ENCODE measurements at places on chromosomes 7 and 10.

- DNase-seq = no peak
Measured at GRCh38 chr10:12027539-12027938, 15.1 kb downstream of the UPF2 start.

DNA sequence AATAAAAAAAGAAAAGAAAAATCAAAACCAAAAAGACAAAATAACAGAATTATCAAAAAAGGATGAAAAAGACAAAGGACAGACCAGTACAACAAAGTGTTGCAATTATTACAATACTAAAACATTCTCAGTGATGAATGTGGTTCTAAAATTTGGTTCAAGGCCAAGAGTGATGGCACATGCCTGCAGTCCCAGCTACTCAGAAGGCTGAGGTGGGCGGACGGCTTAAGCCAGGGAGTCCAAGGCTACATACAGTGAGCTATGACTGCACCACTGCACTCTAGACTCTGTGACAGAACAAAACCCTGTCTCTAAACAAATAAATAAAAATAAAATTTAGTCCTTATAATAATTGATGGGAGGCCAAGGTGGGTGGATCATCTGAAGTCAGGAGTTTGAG lies 14.5 kb downstream of the BAZ1B start:
- DNase-seq = no peak

DNA sequence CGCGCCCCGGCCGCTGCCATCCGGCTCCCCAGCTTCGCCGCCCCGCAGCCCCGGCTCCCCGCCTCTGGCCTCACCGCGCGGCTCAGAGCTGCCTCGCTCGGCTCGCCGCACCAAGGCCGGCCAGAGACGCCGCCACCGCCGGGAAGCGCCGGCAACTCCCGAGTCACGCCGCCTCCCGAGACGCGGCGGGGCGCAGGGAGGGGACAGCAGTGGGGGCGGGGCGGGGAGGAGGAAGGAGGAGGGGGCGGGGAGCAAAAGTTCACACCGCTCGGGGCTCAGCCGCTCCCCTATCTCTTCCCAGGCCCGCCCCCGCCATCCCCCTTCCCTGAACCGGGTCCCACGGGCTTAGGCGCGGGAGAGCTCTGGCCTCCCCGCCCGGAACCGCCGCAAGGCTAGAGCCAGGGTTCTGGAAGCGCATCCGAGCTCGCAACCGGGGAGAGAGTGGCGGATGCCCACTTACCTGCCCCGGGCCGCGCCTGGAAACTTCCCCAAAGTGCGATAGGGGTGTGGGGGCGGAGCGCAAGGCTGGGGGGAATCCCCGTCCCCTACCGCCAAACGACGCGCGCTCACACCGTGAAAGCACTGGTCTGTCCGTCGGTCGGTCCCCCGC lies 1.0 kb downstream of the CHST15 start:
- peak; percentile 82 for DNase-seq

- no peak for DNase-seq
Measured at GRCh38 chr7:115662120-115662519, 368.4 kb downstream of the TFEC start.

- peak; percentile 93 for DNase-seq
Measured at GRCh38 chr7:2399848-2400587, 3.4 kb upstream of the CHST12 start.

- DNase-seq = no peak
Measured at GRCh38 chr7:43869867-43870240, 537 bp upstream of the MRPS24 start.

DNA sequence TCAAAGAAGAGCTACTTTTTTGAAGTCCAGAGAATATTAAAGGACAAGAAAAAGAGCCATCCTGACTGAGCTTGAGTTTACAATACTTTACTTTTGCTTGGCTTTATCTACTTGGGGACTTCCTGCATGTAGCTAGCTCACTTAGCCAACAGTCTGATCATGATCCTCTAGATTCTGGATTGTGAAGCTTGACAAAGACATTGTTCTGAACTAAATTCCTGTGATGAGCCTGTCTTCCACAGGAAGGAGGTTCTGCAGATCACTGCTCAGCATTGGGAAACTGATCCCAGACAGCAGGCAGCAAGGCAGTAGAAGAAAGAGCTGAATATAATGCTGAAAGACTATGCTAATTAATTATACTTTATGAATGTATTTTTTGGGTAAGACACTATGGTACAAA lies 296.4 kb downstream of the DGKB start:
- DNase-seq = no peak

DNA sequence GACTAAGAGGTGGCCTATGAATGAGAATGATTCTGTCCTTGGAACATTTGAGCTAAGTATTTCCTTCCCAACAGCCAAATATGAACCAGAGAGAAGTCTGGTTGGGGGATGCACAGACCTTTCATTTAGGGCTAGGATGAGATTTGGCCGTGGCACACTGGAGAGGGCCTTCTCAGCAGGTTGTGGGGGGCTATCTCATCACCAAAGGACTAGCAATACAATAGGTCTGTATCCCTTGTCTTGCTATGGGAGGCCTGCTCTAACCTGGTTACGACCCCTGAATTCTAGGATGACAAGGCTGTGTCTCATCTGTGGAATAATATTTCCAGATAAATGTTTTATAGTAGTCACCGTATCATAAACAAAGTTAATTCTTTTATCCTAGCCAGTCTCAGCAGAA lies 133.0 kb downstream of the CHRM2 start:
- no peak for DNase-seq

- no peak for DNase-seq
Measured at GRCh38 chr7:121020989-121021969, 32.8 kb downstream of the CPED1 start.

GRCh38 chr10:62687230-62687748 lies 117.2 kb upstream of the ADO start:
- DNase-seq = no peak

DNA sequence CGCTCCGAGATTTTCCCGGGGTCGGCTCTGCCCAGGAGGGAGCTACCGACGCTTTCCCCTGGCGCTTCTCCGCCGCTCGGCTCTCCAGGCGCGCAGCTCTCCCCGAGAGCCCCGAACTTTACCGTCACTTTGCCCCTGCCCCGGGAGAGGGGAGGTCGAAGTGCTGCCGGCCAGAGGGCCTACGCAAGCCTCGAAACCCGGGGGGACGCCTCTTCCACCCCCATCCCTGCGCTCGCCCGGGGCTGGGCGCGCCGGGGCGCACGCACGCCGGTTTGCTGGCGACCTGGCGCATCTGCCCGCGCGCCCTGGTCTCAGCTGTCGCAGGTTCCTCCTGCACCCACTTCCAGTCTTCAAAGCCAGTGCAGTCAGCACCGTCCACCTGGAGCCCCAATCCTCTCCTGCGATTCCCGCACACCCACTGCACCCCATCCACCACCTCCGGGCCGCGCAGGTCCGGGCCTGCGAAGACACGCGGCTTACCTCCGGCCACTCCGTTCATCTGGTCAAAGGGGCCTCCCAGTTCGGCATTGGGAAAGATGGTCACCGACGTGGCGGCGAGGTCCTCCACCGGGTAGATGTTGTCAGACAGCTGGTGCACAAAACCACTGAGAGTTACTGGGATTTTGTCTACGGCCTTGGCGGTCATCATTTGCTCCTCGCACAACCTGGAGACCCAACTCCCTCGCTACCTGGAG lies 638 bp downstream of the EGR2 start:
- no peak for DNase-seq

- peak; percentile 82 for DNase-seq
Measured at GRCh38 chr7:100694098-100694745, at the start of gene GIGYF1. Gene GIGYF1, minus strand, starts transcription at chr7:100694250. Its CDS starts 6,012 bp downstream, at chr7:100688238.

DNA sequence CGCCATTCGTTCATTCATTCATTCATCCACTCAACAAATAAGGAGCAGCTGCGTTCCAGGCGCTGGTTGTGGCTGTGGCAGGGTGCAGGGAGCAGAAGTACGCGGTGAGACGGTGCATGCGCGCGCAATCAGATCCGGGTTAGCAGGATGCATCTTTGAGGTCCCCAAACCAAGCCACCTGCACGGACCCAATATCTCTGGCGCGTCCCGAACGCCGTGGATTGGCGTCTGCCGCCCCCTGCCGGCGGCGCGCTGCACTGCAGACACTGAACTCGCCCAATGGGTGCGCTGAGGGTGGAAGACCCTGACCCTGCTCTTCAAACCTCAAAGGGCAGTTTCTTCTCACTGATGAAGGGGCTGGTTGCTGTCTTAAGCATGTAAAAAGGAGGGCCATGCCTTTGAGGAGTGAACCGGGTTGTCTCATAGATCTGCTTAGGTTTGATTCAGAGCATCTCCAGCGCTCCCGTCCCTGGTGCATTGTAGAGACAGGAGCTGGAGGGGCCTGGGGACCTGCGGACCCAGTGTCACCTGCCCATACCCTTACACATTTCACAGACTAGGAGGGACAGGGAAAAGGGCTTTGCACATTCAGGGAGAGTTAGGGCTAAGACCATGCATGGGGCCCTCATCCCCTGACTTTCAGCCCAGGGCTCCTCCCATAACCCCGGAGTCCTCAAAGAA lies 102.5 kb downstream of the RAMP3 start:
- peak; percentile 81 for DNase-seq

DNA sequence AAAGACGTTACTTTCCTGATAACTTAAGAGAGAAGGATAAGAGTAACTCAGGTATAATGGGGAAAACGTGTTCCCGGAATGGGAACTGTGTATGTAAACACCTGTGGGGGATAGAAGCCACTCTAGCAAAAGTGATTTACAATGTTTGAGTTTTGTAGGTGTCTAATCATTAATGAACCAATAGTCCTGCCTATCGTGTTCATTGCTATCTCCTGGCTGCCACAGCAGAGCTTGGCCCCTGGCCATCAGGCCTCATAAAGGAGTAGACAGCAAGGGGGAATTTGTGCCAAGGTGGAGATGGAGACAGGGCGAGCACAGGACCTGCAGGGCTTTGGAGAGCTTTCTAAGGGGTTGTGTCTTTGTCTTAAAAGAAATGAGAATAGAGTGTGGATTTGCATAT lies 102.1 kb downstream of the GAD2 start:
- DNase-seq = no peak

DNA sequence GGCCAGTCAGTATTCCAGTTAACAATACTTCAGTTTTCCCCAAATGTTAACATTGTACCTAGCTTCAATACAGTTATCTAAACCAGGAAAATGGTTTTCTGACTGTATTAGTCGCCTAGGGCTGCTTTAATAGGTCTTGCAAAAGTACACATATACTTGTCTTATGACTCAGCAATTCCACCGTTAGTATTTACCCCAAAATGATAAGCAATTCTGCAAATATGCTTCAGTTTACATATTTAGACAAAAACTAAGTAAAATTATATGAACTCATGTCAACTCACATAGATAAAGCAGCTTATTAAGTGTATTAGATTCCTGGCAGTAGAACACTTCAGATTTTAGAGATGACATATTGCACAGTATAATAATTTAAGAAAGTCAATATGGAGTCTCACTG lies 363.3 kb downstream of the ARL4A start:
- DNase-seq = no peak

- DNase-seq = no peak
Measured at GRCh38 chr7:156518466-156518865, 122.1 kb upstream of the RNF32 start.

DNA sequence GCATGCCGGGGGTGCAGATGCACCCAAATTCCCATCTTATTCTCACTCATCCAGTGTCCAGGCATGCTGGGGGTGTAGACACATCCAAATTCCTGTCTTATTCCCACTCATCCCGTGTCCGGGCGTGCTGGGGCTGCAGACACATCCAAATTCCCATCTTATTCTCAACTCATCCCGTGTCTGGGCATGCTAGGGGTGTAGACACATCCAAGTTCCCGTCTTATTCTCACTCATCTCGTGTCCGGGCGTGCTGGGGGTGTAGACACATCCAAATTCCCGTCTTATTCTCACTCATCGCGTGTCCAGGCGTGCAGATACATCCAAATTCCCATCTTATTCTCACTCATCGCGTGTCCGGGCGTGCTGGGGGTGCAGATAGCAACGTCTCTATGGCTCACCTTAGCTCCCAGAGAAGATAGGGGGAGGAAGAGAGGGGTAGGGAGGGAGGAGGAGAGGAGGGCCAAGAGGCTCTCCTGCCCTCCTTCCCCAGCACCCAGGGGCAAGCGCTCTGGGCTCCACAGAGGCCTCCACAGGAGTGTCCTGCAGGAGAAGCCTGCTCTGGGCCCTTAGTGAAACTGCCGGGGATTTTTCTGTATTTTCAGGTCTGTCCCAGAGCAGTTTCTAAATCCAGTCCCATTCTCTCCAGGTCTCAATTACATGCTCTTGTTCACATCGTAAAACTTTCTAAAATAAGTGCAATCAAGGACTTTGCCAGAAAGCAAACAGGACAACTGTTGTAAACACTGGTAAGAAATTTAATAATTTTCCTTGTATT lies 210.8 kb downstream of the DIP2C start:
- no peak for DNase-seq

- no peak for DNase-seq
Measured at GRCh38 chr10:34222359-34222758, 592.7 kb downstream of the PARD3 start.

- DNase-seq = no peak
Measured at GRCh38 chr7:98617960-98618418, 904 bp downstream of the NPTX2 start.

GRCh38 chr10:88835910-88836221 lies 15.8 kb downstream of the ANKRD22 start:
- no peak for DNase-seq

DNA sequence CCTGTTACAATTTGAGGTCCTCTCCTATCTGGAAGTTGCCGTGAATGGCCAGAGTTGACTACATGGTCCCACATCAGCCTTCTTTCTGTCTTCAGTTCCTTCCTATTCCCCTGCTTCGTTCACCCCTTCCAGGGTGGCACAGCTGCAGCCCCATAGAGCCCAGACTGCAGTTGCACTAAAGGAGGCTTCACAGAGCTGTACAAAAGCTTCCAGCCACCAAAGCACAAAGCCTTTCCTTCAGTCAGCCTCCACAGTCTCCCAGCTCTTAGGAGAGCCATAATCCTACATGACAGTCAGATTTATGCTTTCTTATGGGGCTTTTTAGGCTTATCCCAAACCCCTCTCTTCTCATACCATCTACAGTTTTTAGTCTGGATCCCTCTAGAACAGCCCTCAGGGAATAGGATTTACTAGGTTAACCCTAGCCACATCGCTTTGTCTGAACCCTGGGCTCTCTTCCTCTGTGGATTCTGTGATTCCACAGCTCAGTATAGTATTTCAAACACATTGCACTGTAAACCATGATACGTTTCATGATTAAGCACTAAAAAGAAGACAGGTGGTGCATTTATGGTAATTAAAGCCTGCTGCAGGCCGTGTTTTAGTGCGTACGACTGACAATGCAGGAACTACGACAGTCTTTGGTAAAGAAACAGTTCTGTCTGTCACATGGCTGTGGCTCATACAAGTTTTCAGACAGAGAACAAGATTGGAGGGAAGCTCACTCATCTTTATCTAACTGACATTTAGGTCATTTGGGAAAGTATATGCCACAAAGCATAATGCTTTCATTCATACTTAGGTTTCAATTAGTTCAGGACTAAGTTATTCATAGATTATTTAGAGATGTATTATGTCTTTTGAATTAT lies 208.3 kb upstream of the KMT2E start:
- no peak for DNase-seq

DNA sequence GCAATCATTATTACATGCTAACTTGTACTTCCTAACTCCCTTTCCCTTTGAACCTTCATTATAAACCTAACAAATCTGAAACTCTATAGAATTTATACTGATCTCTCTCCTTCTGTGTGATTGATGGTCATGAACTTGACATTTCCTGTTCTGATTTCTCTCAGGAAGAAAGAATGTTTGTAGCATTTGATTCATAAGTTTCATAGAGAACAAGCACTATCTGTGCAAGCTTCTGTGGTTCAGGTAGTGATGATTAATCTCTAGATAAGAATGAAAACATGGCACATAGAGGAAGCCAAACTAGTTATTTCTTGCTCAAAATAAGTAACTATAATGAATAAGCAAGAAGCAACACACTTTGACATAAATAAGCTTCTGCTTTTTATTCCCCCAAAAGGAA lies 34.2 kb downstream of the TFPI2 start:
- no peak for DNase-seq
